ENCODE measurements at places on chromosomes 11 and 22.

DNA sequence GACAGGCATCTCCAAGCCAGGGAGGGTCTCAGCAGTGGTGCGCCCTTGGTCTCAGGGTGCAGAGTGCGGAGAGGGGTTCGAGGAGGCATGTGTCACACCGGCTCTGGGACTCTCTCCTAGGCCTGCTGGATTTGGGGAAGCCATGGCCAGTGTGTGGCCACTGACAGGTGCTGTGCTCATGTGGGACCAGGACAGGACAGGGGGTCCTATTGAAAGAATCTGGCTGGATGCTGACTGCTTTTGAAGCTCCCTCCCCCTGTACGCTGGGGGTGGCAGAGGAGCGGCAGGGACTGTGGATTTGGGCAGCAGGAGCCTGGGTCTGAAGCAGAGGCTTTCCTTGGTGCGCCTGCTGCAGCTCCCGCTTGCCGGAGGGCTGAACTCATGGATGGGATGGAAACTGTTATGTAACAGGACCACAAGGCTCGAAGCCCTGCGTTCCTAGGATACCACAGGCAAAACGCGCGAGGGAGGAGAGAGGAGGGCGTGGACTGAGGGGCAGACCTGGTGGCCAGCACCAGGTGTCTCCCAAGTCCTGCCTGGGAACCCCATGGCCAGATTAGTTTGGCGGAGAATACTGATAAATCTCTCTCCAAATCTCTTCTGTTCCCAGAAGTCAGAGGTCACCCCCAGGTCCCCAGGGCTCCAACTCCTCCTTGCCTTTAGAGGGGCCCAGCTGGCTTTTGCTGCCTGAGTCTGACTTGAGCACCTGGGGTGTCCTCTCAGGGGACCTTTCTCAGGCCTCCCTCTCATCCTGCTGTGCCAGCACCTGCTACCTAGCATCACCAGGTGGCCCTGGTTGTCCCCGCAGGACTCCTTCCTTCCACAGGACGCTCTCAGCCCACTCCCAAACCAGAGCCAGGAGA is 13.8 kb upstream of the TEF start:
- DNase-seq = no peak

GRCh38 chr11:107751082-107751481 is 39.2 kb upstream of the SLN start:
- no peak for DNase-seq

DNA sequence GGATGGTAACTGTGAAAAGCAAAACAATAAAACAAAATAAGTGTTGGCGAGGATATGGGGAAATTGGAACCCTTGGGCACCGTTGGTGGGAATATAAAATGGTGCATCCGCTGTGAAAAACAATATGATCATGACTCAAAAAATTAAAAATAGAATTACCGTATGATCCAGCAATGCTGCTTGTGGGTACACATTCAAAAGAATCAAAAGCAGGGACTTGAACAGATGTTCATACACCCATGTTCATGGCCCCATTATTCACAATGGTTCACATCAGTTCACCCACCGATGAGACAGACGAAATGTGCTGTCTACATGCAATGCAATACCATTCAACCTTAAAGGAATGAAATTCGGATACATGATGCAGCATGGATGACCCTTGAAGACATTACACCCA is 1.2 kb upstream of the DERL3 start:
- DNase-seq = no peak

DNA sequence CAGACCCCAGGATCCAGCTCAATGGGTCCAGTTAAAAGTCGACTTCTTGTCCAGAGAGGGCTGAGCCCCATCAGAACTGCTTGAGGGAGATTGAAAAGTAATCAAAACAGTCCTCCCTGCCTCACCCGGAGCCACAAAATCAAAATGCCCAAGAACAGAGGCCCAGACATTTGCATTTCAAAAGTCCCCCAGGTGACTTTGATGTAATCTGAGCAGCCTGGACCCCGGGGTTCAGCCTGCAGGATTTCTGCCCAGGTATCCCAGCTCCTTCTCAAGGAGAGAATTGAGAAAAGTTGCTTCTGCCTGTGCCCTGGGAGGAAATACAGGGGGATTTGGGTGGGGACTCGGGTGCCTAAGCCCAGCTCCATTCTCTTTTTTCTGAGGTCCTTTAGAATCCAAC is 1385.0 kb downstream of the TBC1D22A start:
- DNase-seq = no peak

GRCh38 chr22:30662040-30662439 is 5.6 kb downstream of the DUSP18 start:
- no peak for DNase-seq

GRCh38 chr11:57900320-57900719 is 123.4 kb upstream of the OR9Q1 start:
- DNase-seq = no peak

- DNase-seq = no peak
These were observed 75.8 kb downstream of the GAB2 start for GRCh38 chr11:78341841-78342240.

- DNase-seq = no peak
These were observed 39.8 kb downstream of the LRRC32 start for GRCh38 chr11:76630600-76631281.

DNA sequence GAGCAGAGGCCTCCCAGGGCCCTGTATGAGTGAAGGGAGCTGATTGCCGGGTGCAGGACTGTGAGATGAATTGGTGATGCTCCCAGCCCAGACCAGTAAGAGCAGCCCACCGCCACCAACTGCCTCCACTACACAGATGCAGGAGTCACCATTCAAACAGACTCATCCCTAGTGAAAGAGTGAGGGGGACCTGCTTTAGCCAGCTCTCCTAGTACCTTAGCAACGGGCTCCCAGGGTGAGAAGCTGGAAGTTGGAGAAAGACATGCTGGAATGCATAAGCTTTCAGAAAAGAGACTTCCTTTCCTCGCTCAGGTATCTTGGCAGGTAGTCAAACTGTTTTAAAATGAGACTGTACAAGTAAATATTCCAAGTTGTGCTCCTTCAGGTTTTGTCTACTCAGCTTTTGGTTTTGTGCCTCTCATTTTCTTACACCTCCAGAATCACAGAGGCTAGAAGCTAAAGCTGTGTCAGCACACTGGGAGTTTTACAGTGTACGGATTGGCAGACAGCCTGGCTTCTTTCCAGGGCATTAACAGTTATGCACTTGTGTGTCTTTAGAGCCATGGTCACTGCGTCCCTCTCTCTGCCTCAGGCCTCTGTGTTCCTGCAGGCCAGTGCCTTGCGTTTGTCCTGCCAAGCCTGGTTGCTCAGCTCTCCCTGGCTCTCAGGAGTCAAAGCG is 146.2 kb downstream of the ATXN10 start:
- no peak for DNase-seq

DNA sequence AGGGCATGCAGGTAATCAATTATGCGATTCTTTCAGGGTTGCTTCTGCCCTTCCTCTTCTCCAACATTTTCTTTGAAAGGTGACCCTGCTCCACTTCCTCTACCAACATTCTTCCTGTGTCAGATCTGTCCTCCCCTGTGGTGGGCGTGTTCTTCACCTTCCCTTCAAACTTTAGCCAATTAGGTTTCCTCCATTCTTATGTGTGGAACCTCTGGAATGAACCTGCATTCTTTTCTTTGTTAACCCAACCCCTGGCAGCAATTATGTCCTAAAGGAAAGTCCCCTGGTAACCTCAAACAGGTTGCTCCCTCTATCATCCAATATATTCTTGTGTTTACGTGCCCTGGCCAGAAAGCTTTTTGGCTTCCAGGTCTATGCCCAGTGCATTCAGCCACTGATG is 22.4 kb downstream of the KIRREL3 start:
- DNase-seq = no peak

DNA sequence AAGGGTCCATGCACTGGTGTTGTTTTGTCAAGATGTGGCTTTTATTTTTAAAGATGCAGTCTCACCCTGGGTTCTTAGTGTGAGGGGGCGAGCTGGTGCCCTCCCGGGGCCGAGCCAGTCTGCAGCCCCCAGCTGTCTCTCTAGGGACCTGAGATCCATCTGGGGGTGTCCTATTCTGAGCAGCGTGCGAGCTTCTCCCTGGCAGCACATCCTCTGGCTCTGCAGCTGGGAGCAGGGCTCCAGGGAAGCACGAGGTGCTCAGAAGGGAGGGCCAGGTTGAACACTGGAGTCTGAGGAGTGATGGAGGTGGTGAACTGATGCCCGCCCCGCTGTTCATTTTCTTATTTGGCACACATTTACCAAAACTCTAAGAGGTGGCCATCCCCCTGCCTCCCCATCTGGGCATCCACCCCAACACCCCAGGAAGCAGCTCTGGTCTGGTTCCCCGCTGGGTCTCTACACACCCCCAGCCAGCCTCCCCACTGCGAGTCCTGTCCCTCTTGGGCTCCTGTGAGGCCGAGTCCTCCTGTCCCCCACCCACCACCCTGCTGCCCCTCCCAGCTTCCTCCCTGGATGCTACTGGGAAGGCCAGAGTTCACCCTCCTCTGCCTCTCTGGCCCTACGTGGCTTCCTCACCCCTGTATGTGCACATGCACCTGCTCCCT is 956.4 kb downstream of the BRD1 start:
- no peak for DNase-seq

GRCh38 chr11:65555693-65556231 is 2.4 kb downstream of the LTBP3 start:
- DNase-seq = no peak

DNA sequence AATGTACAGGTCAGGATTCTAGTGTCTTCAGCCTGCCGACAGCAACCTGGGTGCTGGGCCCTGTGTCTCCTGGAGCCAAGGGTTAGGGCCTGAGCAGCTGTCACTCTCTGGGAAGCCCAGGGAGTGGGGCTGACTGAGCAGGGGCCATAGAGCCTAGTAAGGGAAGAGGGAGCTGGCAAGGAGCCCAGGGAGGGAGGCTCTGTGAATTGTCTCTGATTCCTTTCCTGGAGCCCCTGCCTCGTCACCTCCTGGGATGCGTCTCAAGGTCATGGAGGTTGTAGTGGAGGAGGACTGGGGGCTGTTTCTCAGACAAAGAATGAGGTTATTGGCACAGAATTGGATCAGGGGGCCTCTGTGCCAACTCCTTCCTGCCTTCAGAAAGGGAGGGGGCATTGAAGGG is 11.8 kb downstream of the SOX10 start:
- DNase-seq = no peak

GRCh38 chr11:1920909-1921573 is 1.5 kb downstream of the TNNT3 start:
- DNase-seq = no peak

DNA sequence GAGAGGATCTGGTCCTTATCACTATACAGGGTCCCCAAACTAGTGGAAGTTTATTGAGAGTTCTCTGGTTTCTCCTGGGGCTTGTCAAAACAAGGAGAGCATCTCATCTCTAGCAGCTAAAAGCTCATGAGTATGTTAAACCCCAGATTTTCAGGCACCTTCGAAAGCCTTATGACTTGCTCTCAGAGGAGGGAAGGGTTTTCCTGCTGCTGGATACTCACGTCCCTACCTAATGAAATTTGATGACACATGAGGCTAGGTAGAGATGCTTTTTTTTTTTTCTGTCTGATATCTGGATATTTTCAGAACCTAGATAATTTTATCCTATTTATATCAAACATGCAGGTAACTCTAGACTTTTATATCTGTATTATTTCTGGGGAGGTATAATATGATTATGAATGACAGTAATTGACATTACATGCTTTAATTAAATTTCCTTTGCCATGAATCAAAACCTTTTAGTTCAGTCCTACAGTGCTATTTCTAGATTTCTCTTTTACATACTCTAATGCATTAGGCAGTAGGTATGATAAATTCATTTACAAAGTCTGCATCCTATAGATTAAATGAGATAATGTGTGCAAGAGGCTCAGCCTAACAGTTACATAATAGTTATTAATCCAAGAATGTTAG is 73.9 kb downstream of the PARVA start:
- DNase-seq = no peak

DNA sequence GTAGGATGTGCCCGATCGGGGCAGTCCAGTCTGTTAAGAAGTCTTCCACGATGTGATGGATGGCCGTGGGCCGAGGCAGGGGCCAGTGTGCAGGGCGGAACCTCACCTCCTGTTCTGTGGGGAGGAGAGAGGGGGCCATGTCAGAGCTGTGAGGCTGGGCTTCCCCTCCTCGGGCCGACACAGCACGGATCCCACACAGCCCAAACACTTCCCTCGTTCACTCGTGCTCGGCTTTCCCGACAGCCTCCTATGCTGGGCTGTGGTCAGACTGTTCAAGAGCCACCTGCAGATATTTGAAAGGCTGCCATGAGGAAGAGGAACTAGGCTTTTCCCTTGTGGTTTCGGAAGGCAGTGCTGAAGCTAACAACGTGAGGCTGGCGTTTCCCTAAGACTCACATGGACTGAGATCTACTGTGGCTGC is 12.3 kb upstream of the TXN2 start:
- DNase-seq = no peak

DNA sequence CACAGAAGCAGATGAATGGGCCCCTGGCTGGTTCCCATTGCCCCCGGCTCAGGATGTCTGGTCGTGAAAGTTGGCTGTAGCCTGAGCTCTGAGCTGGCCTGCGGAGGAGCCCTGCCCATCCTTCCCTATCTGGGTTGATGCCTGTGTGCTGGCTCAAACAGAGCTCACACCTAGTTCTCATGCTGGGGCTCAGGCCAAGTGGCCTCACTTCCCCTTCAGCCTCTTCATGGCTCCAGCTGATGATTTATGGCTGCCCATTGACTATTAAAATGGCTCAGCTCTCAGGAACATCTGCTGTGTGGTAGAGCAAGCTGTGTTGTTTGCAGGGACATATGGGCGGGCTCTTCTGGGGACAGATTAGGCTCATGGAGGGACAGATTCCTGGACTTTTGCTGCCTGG is 64.7 kb downstream of the ADAMTS15 start:
- no peak for DNase-seq

DNA sequence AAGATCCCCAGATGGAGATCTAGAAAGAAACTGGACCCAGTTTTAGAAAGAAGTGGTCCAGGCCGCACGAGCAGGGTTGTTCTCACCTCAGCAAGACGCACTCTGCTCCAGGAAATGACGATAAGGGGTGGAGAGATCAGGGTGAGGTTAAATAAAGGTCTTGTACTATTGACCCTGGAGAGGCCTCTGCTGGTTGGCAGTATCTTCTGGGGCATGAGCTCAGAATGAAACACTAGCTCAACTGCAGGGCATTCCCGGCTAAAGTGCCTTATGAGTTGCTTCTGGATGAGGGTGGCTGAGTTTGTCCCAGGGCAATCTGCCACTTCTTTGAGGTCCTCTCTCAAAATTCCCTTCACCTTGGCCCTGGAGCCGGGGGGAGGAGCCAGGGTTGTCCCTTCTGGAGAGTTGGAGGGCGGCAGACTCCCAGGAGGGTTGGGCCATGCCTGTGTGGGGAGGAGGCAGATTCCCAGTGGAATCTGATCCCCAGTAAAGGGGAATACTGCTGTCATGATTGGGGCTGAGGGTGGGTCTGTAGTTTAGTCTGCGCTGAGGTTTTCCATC is 10.9 kb downstream of the USP2 start:
- no peak for DNase-seq

- DNase-seq = no peak
These were observed 75.5 kb upstream of the RAB38 start for GRCh38 chr11:88250566-88251242.

DNA sequence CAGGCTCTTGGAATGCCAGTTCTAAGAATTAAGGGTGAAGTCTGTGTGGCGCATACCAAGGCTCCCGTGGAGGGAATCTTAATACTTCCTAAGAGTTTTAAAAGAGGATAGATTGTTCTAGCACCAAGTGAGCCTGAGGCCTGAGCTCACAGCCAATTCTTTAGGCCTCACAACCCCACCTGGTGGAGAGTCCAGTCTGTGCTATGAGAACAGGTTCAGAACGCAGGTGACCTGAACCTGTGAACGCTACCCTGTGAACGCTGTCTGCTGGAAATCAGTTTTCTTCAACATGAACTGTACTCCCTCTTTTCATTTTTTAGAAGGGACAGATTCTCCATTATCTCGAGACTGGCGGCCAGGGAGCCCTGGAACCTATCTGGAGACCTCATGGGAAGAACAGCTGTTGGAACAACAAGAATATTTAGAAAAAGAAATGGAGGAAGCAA is 43.2 kb upstream of the DLAT start:
- DNase-seq = peak; percentile 8

All from stimulated activated CD4-positive, alpha-beta T cell treated with anti-CD3 and anti-CD28 coated beads, Interleukin-15, amount 100 ng/mL, for 1 hour (primary cell).